Hippocampal formation (tissue), 2 donors: ENCODE measurements at places on chromosomes 3 and 15.

DNA sequence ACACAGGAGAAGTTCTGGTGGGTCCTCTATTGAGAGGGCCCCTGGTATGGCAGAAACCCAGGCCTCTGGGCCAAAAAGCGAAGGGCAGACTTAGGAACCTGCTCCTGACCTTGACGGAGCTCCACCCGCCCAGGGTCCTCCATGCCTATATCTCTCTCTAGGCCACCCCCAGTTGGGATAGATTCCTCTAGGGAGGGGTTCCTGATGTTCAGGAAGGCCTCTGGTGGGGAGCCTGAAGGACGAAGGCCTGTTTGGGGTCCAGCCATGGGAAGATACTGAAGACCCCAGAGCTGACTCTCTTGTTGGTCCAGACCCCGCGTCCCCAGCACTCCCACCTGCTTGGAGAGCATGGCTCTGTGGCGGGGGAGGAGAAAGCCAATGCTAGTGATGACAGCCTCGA, 104.2 kb downstream of the CORO2B start:
- no peak for DNase-seq

DNA sequence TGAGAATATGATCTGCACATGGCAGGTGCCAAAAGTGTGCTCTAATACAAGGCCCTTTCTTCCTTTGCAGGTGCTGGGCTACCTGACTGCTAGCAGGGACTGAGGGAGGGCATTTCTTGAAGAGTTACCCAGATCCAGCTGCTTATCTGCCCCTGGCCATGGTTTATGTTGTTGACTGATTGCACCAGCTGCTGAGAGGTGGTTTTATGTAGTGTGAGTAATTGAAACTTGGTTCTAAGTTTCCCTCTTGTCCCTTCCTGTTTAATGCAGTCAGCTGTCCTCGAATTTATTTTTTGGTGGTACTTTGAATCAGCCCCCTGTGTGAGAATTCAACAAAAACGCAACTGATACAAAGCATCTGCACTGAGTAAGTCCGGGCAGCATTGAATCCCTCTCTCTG, 288.3 kb upstream of the C2CD4B start:
- no peak for DNase-seq

DNA sequence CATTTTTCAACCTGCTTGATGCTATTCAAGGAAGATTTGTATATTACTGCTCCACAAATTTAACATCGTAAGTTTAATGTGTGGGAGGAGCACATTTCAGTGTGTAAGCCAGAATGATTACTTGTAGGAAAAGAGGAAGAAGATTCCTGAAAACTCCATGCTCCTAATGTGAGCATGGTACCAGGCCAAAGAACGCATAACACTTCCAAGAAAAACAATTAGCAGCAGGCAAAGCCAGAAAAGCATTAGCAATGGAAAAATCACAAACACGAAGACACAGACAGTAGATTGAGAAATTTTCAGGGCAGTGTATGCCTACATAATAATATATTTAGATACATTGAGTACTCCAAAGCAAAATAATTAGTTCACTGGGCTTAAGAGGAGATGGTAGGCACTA, 96.6 kb upstream of the CBLB start:
- no peak for DNase-seq

- no peak for DNase-seq
Measured at GRCh38 chr3:196207159-196207832, 3.9 kb downstream of the ZDHHC19 start.

GRCh38 chr3:130606336-130606735, 89.4 kb downstream of the COL6A6 start:
- no peak for DNase-seq

GRCh38 chr15:68618394-68618793, 39.6 kb downstream of the CORO2B start:
- peak; percentile 23 for DNase-seq

DNA sequence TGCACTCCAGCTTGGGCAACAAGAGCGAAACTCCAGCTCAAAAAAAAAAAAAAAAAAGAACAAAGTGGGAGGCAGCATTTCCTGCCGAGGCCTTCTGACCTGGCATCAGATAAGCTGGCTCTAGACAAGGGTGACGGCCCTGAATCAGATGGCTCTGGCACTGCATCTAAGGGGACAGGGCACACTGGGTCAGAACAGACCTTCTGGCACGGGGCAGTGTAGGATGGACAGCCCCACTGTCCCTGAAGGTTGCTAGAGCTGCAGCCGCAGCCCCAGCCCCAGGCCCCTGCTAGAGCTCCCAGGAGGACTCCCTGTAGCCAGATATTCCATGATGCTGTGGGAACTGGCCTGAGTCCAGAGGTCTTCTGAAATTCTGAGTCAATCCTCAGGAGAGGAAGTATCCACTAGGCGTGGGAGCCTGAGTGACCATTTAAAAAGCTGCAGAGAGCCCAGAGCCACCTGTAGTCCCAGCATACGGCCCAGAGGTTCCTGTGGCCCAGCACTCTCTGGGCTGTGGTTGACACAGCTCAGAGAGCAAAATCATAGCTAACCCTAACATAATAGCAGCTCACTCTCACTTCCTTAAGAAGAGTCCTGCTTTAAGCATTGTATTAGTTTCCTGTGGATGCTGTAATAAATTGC, 69.2 kb upstream of the MFGE8 start:
- no peak for DNase-seq

- DNase-seq: no peak
Measured at GRCh38 chr3:170437696-170438407, 19.2 kb downstream of the CLDN11 start.

DNA sequence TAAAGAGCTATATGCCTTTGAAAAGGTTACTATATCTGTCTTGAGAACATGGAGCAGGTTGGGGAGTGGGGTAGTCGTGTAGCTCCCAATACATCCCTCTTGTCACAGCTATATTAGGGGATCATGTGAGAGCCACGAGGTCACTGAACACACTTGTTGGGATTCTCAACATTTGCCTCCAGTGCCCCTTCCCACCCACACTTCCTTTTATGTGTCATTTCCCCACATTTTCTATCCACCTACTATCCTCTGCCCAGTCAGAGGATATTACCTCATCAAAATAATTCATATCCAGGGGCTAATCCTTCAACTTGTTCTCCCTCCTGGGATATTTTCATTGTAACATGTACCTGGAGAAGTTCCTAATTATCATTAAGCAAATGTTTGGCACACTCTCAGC, 85.0 kb downstream of the CYP19A1 start:
- no peak for DNase-seq

- no peak for DNase-seq
Measured at GRCh38 chr3:137035631-137036030, 77.8 kb downstream of the IL20RB start.

DNA sequence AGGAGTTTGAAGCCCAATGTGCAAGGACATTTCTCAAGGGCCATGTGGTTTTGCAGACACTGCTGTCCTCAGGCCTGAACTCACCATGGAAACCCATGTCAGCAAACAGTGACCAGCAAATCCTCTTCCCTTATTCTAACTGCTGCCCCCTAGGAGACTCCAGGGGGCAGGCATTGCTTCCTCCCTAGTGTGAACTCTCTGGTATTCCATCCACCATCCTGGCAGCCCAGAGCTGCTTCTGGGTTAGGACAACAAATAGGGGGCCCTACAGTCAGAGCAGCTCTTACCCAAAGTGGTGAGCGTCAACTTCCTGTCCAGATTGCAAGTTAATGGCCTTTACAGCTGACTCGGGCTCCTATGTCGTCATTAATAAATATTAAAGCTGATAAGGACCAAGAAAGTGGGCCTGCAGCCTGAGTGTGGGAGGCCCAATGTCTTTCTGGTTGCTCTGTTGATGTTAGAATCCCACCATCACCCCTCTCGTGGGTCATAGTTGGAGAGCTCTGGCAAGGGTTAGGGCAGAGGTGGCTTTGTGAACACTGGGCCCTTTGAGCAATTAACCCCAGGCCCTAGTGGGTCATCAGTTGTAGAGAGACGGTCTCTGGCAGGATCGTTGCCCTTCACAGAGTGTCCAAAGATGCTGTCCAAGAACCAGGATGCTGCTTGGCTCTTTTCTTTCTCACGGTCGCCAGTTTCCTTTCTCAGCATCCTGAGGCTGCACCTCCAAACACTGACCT, 41.5 kb downstream of the TGM4 start:
- no peak for DNase-seq
